ENCODE measurements at places on chromosomes 2 and 18.

DNA sequence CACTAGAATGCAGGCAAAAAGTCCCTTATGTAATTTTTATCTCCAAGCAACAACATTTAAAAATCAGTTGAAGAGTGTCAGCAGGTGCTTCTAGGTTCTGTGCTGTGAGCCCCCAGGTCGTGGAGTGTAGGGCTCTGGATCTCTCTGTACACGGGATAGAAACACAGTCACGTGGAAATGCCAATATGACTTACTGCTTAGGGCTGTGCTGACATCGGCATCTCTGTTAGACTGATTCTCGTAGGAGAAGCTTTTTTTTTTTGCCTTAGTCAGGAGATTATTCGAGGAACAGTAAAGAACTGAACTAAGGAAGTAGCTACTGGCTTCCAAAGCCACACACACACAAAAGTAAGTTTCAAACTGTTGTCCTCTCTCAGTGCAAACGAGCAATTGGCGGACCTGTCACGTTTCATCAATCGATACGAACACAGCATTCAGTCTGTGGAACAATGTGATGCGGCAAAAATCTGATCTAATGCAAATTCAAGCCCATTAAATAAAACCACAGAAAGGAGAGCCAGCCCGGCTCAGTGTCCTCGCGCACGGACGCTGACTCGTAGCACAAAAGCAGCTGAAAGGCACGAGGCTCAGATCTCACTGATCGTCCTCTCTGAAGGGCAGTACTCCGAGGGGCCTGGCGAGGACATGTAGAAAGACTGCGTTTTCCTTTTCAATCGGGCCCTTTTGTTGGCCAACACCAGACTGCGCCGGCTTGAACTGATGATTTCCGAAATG, 41.5 kb downstream of the PRELID3A start:
- DNase-seq: no peak

- DNase-seq: no peak
These were observed 280.4 kb downstream of the TDRD15 start for GRCh38 chr2:21404137-21404536.

GRCh38 chr2:43376523-43377198, 150.3 kb upstream of the ZFP36L2 start:
- no peak for DNase-seq

GRCh38 chr2:86238354-86238753, 39.1 kb downstream of the MRPL35 start:
- DNase-seq: no peak

DNA sequence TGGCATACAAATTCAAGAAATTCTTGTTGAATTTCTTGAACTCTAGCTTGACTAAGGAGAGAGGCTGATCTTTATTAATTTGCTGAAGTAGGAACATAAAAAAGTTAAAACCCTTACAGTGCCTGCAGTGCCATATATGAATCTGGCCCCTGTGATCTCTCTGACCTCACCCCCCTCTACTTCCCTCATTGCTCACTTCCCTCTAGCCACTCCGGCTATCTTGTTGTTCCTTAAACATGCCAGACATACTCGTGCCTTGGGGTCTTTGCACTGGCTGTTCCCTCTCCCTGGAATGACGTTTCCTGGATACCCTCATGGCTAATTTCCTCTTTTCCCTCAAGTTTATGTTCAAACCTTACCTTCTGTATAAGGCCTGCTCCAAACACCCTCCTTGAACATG, 246.3 kb upstream of the SIX2 start:
- DNase-seq: no peak

DNA sequence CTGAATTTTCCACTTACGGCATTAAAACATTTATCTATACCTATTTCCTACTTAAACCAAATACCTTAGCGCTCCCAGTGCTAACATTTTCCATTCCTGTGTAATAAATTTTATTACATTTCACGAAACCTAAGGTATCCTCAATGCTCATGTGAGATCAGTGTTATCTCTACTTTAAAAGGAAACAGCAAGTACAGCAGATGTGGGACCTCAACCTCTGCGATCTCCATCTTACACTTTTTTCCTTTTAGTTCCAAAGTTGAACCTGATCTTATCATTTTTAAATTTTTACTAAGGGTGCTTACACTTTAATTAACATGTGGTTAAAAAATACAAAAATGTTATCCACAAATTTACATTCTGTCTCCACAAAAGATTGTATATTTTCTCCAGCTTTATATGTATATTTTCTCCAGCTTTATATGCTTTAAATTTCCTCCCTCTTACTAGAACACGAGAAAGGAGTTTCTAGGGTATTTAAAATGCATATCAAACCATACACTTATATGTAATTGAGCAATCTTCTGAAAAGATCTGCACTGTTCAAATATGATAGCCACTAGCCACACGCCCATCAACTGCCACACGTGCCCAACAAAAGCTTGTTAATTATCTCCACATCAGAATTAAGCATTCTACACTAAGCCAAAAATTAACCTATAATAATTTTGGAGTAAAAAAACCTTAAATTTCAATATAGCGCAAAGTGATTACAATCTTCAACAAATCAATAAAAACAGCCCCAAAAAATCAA, 38.1 kb downstream of the MBOAT2 start:
- DNase-seq: no peak

- DNase-seq: no peak
These were observed 177.9 kb downstream of the FAM124B start for GRCh38 chr2:224223851-224224555.

DNA sequence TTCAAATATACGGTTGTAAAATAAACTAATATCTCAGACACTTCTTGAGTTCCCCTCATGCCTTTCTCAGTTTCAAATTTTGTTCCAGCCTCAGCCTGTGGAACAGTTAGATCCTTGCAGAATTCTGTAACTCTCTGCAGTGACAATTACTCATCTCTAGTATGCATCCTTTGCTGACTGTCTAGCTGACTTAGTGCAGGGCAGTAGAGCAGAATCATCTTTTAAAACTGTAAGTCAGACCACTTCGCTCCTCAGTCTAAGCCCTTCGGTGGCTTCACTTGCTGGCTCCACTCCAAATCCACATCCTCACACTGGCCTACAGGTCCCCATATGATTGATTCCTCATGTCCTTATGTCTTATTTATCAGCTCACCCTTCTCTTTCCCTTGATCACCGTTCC, 164.1 kb upstream of the ZSWIM2 start:
- DNase-seq: no peak

DNA sequence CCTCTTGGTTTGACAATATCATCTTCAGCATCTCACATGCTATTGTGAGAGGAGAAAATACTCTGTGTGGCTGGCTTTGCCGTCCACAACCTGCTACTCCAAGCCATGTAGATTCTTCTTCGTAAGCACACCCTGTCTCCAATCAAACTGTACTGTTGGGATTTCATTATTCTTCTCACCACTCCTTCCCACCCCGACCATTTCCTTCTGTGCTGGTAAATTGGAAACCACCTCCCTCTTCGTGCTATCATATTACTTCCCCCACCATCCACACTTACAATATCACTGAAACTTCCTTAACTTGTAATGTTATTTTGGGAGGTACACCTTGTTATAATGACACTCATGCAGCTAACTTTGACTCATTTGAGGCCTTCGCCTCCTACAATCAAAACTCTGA, 3.2 kb upstream of the AGXT start:
- no peak for DNase-seq

DNA sequence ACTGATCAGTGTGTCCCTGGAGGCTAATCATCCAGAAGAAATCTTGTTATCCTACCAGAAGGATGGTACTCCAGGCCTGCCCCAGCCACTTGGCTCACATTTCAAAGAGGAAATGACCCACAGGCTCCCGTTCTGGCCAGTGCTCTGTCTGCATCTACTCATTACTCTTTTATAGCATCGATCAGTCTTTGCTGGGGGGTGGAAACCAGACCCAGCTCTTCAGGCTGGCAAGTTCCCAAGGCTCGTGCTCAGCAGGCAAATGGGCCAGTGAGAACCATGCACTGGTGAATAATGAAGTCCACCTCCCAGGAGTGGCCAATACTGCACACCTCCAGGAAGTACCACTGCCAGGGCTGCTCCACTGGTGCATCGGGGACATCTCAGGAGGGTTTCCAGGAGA, 38.8 kb downstream of the DNER start:
- DNase-seq: no peak

DNA sequence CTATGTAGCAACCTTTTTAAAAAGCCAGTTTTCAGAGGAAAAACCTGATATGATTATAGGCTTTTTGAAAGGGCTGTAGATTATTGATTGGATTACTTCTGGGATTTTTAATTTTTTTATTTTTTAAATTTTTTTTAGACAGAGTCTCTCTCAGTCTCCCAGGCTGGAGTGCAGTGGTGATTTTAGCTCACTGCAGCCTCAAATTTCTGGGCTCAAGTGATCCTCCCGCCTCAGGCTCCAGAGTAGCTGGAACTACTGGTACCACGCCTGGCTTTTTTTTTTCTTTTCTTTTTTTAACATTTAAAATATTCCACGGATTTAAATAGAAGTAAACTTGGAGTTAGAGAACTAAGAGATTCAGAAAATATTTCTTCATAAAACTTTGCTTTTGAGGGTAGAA, 1.2 kb downstream of the MRPL19 start:
- DNase-seq: no peak

- no peak for DNase-seq
These were observed 6.5 kb downstream of the MAP4K4 start for GRCh38 chr2:101704046-101704466.

DNA sequence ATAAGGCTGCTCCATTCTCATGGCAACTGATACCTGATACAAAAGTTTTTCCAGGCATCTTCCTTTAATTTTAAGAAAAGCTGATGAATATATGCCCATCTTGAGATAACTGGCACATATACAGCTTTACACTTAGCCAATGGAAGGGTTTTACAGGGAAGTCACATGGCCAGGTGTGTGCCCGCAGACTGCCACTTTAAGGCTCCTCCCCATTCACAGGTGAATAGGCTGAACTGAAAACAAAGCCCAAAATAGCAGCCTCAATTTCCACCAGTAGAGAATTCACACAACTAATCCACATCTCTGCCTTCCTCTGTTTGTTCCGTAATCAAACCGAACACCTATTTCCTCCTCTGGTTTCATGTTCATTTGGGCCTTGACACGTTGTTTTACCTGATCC, 9.8 kb upstream of the ME2 start:
- DNase-seq: no peak

DNA sequence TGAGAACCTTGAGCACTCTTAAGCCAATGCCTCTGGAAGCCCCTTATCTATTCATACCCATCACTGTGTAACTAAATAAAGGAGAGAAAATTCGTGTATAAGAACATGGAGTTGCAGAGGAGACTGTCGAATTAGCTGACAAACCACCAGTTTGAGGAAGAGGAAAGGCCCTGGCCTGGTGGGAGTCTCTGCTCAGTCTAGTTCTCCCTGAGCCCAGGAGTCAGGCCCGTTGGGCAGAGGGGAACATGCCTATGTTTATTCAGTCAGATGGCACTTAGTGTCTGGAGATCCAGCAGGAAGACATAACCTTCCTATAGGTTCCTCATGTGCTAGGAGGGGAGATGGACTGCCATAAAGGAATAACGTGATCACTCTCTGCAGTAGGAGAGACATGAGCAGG, 60.3 kb downstream of the MGAT5 start:
- DNase-seq: no peak

DNA sequence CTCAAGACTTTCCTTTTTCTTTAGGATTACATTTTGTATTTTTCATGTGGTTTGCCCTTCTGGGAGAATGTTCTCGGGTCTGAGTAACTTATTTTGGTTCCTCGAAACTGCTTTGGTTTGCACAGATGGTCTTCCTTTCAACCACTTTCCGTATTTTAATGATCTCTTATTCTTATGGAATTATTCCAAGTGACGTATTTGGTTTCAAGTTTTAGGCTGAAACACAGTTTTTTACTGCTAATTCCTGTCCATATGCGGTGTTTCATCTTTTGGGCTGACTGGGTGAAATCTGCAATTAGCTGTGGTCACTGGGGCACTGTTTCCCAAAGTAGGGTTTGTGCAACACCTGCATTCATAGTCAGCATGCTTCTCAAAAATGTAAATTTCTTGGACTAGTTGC, 122.7 kb downstream of the CAPN13 start:
- no peak for DNase-seq

DNA sequence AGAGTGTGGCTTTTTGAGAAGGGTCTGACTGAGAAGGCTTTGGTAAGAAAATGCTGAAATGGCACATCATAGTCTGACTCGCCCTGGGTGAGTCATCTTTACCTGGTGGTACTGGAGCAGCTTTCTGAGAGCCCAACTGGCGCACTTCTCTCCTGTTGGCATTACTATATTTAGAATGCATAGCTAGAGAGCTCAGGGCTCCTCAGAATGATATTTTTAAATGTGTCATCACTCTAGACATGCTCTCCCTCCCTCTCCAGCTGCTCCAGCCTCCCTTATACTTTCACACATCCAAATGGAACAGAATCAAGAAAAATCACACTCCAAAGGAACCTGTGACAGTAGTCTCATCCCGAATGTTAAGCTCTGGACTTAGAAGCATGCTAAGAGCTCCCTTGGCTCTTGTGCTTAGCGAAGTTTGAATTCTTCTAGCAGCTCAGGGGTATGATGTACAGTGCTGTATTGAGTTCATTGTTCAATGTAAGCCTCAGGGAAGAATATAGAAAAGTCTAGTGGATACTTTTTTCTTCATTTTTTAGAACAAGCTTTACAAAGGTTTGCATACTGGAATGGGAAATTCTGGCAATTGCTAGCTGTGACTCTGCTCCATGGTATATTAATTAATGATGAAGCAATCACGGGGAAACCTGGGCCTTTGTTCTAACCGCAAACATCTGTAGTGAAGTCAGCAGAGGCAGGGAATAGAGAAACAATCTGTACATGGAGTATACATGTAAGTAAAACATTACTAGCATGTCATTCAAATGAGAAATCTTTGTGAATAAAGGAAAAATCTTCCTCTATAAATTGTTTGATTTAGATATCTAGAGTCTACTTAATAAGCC, 751.2 kb upstream of the NRXN1 start:
- DNase-seq: no peak

DNA sequence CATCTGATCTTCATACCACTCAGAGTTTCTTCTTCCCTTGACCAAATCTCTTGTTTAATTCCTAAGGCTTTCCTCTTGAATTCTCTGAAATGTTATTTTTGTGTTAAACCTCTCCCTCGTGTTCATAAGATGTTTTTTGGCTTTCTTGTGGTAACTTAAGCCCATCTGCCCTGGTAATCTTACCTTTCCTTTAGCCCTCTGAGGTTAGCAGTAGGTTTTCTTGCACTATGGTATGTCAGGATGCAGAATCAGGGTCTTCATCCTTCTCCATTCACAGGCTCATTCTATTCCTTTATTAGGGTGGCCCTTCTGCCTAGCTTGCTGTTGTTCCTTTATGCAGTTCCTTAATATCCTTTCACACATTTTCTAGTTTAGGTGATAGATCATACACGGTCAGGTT, 24.1 kb downstream of the GIGYF2 start:
- no peak for DNase-seq

GRCh38 chr2:153819501-153819900, 52.2 kb upstream of the GALNT13 start:
- DNase-seq: no peak

DNA sequence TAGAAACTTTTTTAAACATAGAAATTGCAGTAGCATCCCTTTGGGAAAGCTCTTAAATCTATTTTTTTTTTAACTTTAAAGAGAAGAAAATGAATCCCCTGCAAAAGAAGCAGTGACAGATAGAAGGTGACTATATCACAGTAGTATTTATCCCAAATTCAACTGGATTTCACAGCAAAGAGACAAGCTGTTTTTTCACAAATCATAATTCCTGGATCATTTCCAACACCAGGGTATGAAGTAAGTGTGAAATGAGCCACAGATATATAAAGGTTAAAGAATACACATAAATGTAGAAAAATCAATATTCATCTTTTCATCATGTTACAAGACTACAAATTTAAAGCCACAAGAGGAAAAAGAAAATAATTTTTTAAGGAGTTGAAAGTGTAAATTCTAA, 1404.9 kb upstream of the NXPH2 start:
- DNase-seq: no peak
